ENCODE measurements at places on chromosomes 7 and 10. TPM values are rescaled to one million over a fixed set of nuclear protein-coding genes. Genes with fewer than 3 reads are reported as not detected.

- no peak overlapping the region for H3K27ac ChIP-seq
- H3K4me3 ChIP-seq = no peak overlapping the region
- DNase-seq = no peak
- no peaks in the 10 kb centered on the region for H3K27me3 ChIP-seq
- H3K4me1 ChIP-seq = no peaks in the 10 kb centered on the region
Observed at GRCh38 chr10:123926401-123927264, 35.0 kb upstream of the CPXM2 start.

DNA sequence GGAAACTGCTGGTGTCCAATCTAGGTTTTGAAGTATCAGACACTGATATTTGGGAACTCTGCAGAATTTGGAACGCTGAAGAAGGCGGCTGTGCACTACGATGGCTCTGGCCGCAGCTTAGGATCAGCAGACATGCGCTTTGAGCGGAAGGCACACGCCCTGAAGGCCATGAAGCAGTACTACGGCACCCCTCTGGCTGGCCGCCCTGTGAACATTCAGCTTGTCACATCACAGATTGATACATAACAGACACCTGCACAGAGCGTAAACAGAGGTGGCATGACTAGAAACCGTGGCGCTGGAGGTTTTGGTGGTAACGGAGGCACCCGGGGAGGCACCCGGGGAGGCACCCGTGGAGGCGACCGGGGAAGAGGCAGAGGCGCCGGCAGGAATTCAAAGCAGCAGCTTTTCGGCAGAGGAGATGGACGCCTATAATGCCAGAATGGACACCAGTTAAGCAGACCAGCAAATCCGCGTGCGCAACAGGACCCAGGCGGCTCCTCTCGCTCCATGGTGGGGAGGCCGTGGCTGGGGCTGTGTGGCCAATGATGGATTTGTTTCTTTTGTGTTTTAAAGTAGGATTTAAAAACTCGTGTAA is 22.2 kb upstream of the CCL24 start:
- no peaks in the 10 kb centered on the region for H3K4me1 ChIP-seq
- no peak for DNase-seq
- no peaks in the 10 kb centered on the region for H3K36me3 ChIP-seq
- no peak overlapping the region for H3K4me3 ChIP-seq
- H3K27ac ChIP-seq = no peak overlapping the region

GRCh38 chr10:104417637-104418292 is 64.1 kb downstream of the CFAP58 start:
- no peak for DNase-seq
- no peaks in the 10 kb centered on the region for H3K27me3 ChIP-seq
- no peaks in the 10 kb centered on the region for H3K4me1 ChIP-seq
- no peak overlapping the region for H3K27ac ChIP-seq

GRCh38 chr10:26931223-26931622 is 70.5 kb upstream of the ABI1 start:
- no peak overlapping the region for H3K4me3 ChIP-seq
- H3K27ac ChIP-seq = no peak overlapping the region
- H3K27me3 ChIP-seq = no peaks in the 10 kb centered on the region
- H3K36me3 ChIP-seq = no peaks in the 10 kb centered on the region
- no peaks in the 10 kb centered on the region for H3K4me1 ChIP-seq

- DNase-seq = peak; percentile 95
- no peaks in the 10 kb centered on the region for H3K36me3 ChIP-seq
- H3K4me1 ChIP-seq = no peaks in the 10 kb centered on the region
- no peaks in the 10 kb centered on the region for H3K27me3 ChIP-seq
Observed at GRCh38 chr7:23470330-23471105, at the start of gene IGF2BP3. Gene IGF2BP3, minus strand, starts transcription at chr7:23470491. Its CDS starts 381 bp downstream, at chr7:23470110.

- peak overlapping the region; percentile 68 for H3K4me3 ChIP-seq
- no peak for DNase-seq
- H3K27ac ChIP-seq = peak overlapping the region; percentile 67
- H3K36me3 ChIP-seq = no peaks in the 10 kb centered on the region
Observed at GRCh38 chr7:1043552-1044188, 676 bp upstream of the GPR146 start.

GRCh38 chr10:72133517-72133916 is 45.2 kb upstream of the SPOCK2 start:
- peaks cover 7% of the 10 kb centered on the region for H3K36me3 ChIP-seq
- no peaks in the 10 kb centered on the region for H3K27me3 ChIP-seq

DNA sequence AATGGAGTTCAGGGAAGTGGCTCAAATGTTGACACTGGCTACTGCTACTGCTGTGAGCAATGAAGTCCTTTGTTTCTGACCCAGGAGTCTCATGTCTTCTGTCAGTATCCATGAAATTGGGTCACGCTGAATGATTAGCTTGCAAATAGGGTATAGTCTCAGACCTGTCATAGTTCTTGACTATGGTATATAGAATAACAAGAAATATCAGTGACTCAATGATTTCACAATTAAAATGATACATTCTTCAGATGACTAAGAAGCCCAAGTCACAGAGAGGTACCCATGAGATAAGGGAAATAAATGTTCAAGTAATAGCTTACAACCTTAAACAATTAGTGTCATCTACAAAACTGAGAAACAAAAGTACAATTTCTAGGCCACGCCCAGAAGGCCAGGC is 89.3 kb downstream of the LYZL2 start:
- H3K36me3 ChIP-seq = no peaks in the 10 kb centered on the region
- H3K27ac ChIP-seq = no peak overlapping the region
- DNase-seq = no peak
- no peaks in the 10 kb centered on the region for H3K4me1 ChIP-seq
- no peaks in the 10 kb centered on the region for H3K27me3 ChIP-seq

DNA sequence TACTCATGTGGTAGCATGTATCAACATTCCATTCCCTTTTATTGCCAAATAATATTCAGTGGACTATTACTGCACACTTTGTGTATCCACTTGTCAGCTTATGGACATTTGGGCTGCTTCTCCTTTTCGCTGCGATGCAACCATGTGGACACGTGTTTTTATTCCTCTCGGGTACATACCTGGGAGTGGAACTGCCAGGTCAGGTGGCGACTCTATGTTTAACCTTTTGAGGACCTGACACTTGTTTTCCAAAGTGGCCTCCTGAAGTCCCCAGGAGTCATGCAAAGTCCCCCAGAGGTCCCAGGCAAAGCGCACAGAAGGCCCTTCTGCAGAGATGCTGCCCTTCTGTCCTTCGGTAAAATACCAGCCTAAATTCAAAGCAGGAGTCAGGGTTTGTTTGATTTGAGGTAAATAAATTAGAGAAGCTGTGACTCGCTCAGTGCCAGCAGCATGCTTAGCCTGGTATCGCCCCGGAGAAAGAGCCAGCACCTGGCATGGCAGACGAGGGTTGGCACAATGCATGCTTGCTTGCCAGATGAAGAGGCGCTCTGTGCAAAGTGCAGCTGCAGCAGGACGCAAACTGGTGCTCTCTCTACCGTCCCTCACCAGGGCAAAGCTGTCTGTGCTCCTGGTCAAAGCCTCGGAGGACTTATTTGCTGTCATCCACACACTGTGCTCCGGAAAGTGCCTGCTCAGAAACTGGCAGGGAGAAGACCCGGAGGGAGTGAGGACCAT is 37.8 kb downstream of the HIPK2 start:
- no peak overlapping the region for H3K4me3 ChIP-seq
- no peak overlapping the region for H3K27ac ChIP-seq
- H3K4me1 ChIP-seq = peaks cover 12% of the 10 kb centered on the region
- H3K36me3 ChIP-seq = peaks cover 17% of the 10 kb centered on the region
- no peak for DNase-seq

GRCh38 chr7:129780974-129781927 is 169.7 kb downstream of the NRF1 start:
- H3K4me3 ChIP-seq = peak overlapping the region; percentile 71
- H3K27ac ChIP-seq = no peak overlapping the region
- H3K27me3 ChIP-seq = peaks cover 99% of the 10 kb centered on the region

- DNase-seq = no peak
- H3K4me1 ChIP-seq = peaks cover 7% of the 10 kb centered on the region
- no peaks in the 10 kb centered on the region for H3K27me3 ChIP-seq
- no peaks in the 10 kb centered on the region for H3K36me3 ChIP-seq
- no peak overlapping the region for H3K4me3 ChIP-seq
Observed at GRCh38 chr10:19941206-19941880, 125.1 kb downstream of the PLXDC2 start.

- no peaks in the 10 kb centered on the region for H3K36me3 ChIP-seq
- no peak overlapping the region for H3K4me3 ChIP-seq
- no peak for DNase-seq
- H3K27ac ChIP-seq = no peak overlapping the region
Observed at GRCh38 chr7:39888171-39888853, 61.7 kb upstream of the CDK13 start.

GRCh38 chr10:11288302-11288701 is 270.6 kb downstream of the CELF2 start:
- DNase-seq = no peak
- H3K27me3 ChIP-seq = no peaks in the 10 kb centered on the region
- no peak overlapping the region for H3K4me3 ChIP-seq
- H3K36me3 ChIP-seq = peaks cover 74% of the 10 kb centered on the region
- H3K4me1 ChIP-seq = no peaks in the 10 kb centered on the region

DNA sequence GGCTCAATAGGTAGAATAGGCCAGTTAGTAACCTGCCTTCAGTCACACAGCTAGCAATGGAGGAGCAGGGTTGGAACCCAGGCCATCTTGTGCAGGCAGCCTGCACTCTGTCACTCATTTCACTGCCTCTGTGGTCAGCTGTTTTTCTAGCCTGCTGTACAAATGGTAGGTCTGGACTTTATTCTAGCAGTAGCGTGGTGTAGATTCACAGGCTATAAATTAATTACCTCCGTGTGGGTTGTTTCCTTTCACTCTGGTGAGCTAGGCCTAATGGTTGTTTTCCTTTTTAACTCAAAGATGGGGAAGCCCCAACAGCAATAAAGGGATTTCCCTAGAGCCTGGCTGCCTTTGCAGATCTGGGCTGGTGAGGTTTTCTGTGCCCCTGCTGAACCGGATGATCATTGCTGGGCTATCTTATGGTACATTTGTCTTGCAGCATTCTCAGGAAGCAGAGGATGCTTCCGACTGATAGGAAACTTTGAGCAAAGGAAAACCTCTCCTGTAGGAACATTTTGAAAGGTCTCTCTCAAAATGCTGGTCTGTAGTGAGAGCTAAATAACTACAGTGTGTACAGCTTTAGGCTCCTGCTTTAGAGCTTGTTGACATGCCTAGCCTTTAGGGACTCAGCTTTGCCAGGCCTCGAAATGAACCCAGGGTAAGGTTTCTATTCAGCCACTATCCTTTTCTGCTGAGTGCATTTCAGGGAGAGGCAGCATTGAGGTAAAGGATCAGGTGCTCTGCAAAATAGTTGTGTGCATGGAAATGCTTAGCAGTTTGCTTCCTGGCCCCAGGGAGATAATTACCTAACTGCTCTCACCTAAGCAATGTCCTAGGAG is 157.4 kb downstream of the ST7 start:
- DNase-seq = no peak
- H3K36me3 ChIP-seq = no peaks in the 10 kb centered on the region
- no peaks in the 10 kb centered on the region for H3K4me1 ChIP-seq

- H3K27me3 ChIP-seq = no peaks in the 10 kb centered on the region
- no peak for DNase-seq
- H3K4me1 ChIP-seq = peaks cover 4% of the 10 kb centered on the region
- peaks cover 7% of the 10 kb centered on the region for H3K36me3 ChIP-seq
Observed at GRCh38 chr10:11135709-11136108, 118.0 kb downstream of the CELF2 start.

DNA sequence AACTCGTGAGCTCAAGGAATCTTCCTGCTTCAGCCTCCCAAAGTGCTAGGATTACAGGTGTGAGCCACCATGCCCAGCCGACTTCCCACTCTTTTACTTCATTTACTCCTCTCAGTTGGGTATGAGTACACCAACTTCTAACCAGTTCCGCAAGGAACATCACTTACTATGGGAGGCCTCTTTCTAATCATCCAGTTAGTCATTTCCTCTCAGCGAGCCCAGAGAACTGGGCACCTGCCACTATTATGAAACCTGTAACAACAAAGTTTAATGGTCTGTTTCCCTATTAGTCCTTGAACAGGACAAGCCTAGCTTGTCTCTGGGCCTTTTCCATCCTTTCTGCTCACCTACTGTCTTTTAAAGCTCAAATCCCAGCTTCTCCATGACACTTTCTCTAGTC is 88.8 kb downstream of the DNMBP start:
- H3K4me1 ChIP-seq = no peaks in the 10 kb centered on the region
- H3K27me3 ChIP-seq = no peaks in the 10 kb centered on the region
- no peak overlapping the region for H3K4me3 ChIP-seq
- H3K36me3 ChIP-seq = peaks cover 25% of the 10 kb centered on the region

GRCh38 chr10:132202070-132202970 is 15.6 kb downstream of the DPYSL4 start:
- H3K36me3 ChIP-seq = no peaks in the 10 kb centered on the region
- no peak for DNase-seq
- no peaks in the 10 kb centered on the region for H3K27me3 ChIP-seq
- no peak overlapping the region for H3K4me3 ChIP-seq
- H3K27ac ChIP-seq = no peak overlapping the region

- DNase-seq = no peak
- H3K36me3 ChIP-seq = no peaks in the 10 kb centered on the region
- H3K4me1 ChIP-seq = peaks cover 7% of the 10 kb centered on the region
- H3K4me3 ChIP-seq = no peak overlapping the region
- H3K27ac ChIP-seq = peak overlapping the region; percentile 88
Observed at GRCh38 chr10:29112827-29113615, 175.8 kb upstream of the LYZL1 start.

GRCh38 chr10:121772406-121772805 is 155.4 kb downstream of the ATE1 start:
- no peaks in the 10 kb centered on the region for H3K27me3 ChIP-seq
- H3K4me1 ChIP-seq = peaks cover 11% of the 10 kb centered on the region
- peaks cover 4% of the 10 kb centered on the region for H3K36me3 ChIP-seq
- no peak overlapping the region for H3K4me3 ChIP-seq
- H3K27ac ChIP-seq = no peak overlapping the region

DNA sequence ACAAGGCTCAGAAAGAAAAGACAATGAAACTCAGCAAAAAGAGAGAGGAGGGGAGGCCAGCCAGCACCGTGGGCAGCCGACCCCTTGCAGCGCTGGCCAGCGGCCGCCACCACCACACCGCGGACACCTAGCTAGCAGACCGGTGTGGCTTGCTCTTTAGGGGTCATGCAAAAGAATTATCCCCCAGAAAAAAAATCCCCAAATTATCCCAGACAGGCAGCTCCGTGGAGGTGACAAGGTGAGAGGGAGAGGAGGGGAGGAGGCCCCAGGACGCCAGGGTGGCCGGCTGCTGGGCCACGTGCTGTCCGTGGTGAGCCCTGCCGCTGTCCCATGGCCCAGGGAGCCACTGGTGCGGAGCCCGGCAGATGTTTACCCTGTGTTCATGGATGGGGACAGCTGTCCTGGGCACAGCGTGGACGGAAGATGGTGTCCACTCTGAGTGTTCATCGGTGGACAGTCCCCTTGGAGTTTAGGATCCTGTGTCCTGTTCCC is 16.5 kb downstream of the YKT6 start:
- H3K4me3 ChIP-seq = no peak overlapping the region
- H3K4me1 ChIP-seq = no peaks in the 10 kb centered on the region
- H3K27ac ChIP-seq = no peak overlapping the region
- no peaks in the 10 kb centered on the region for H3K27me3 ChIP-seq
- DNase-seq = no peak
- H3K36me3 ChIP-seq = peaks cover 21% of the 10 kb centered on the region

SMKR1 gene
- 0.97 TPM for total RNA-seq

ZNF746 gene
- total RNA-seq = 20.1 TPM

LRGUK gene
- total RNA-seq = 1.6 TPM

SPDYE6 gene
- not detected for total RNA-seq

AHR gene
- total RNA-seq = 6.0 TPM

SLC13A1 gene
- total RNA-seq = not detected

PRXL2A gene
- 101 TPM for total RNA-seq
